Daoy (cell line): ENCODE measurements at places on chromosomes 4 and X.

GRCh38 chr4:10554694-10555093 is 97.5 kb upstream of the ZNF518B start:
- DNase-seq = peak; percentile 33

DNA sequence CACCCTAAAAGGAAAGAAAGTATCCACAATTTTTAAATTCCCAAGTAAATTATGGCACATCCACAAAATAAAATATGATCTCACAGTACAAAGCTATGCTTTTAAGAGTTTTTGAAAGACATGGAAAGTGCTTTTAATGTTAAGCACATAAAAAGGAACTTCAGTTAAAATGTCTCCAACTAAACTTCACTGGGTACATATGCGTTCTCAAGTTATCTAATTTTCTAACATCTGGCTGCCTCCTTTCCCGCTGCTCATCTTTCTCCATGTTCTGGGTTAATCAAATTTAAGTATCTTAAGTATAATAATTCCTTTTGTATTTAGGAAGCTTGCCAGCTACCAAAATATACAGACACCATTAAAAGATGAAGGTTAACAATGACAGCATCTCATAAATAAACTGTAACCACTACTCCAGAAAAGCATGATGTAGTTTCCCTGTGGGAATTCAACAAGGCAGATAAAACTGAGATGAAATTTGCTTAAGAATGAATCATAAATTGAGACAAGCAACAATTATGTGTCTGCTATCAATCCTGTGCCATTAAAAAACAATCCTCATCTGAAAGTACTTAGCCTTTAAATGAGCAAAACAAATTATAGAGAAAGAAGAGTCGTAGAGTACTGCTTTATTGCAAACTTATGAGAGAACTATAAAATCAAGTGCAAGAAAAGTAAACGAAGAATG is 25.1 kb downstream of the PRSS12 start:
- DNase-seq = no peak

GRCh38 chrX:23752740-23753415 is 9.8 kb upstream of the ACOT9 start:
- peak; percentile 28 for DNase-seq

DNA sequence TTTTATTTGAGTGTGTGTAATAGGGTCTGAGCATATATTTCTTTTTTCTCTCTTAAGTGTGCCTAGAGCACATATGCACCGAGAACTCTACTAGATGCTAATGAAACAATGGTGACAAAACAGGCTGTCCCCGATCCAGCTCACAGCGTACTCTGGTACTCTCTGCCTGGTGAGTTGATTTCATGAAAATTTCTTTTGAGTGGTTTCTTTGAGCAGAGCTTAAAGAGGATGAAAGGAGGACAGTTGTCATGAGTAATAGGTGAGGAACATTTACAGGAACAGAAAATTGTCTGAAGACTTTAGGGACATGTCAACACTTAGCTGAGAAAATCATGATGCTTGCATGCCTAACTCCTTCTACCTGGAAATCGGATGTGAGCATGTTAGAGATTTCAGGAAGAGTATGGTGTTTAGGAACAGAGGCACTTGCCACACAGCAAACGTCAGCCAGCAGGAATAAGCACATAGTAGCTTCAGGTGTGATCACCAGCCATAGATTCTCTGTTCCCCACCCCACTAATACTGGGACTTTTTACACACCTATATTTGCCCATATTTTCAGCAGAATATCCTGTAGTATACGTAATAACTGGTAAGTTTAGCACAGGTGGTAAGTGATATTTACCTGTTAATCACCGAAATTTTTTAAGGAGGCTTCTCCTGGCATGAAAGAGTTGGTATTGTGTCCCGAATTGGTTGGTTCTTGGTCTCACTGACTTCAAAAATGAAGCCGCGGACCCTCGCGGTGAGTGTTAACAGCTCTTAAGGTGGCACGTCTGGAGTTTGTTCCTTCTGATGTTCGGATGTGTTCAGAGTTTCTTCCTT is 111.1 kb downstream of the ZNF330 start:
- DNase-seq = no peak

- no peak for DNase-seq
These were observed 84.0 kb downstream of the ADAMTS3 start for GRCh38 chr4:72484981-72485380.
